Activated CD4-positive, alpha-beta T cell treated with anti-CD3 and anti-CD28 coated beads, Interleukin-2, Interleukin-6, amounts not matched to agents 100 ng/mL and 50 ng/mL, durations not matched to agents 16 hours and 8 hours (primary cell): ENCODE measurements at places on chromosomes 5 and 9.

DNA sequence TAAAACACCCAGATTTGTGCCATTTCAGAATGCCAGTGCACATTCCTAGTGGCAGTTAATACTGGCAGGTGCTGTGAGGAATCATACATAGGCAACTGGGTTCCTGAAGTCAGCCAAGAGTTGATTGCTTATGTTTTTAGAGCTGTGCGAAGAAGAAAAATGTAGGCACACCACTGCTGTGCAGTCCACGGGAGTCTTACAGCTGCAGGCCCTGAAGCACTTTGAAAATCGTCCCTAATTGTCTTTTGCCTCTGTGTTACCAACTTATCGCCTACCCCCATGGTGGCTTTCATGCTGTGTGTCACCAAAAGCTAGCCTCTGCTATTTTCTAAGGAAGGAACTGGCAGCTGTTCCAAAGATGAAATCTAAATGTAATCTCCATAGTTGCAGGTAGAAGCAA lies 263.9 kb downstream of the ARRDC3 start:
- no peak for DNase-seq

DNA sequence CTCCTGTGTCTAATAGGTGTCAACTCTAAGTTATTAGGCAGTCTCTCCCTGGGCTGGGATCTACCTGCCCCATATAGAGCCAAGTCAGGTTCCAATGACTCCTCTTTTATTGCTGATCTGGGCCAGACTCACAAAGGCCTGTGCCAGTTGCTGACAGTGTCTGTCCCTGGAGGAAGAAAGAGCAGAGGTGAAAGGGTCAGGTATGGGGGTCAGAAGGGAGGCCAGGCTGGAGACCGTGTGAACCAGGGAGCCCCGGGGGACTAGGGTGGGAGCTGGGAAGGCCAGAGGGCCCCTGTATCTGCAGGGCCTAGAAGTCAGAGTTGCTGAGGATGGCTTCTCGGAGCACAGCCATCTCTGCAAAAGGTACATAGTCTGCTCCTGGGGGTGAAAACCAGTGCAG lies 3.5 kb upstream of the HINT2 start:
- no peak for DNase-seq

- no peak for DNase-seq
These were observed 159.6 kb downstream of the MAPKAP1 start for GRCh38 chr9:125547368-125547767.

GRCh38 chr9:5441043-5441442 lies 3.3 kb upstream of the PLGRKT start:
- peak; percentile 50 for DNase-seq

DNA sequence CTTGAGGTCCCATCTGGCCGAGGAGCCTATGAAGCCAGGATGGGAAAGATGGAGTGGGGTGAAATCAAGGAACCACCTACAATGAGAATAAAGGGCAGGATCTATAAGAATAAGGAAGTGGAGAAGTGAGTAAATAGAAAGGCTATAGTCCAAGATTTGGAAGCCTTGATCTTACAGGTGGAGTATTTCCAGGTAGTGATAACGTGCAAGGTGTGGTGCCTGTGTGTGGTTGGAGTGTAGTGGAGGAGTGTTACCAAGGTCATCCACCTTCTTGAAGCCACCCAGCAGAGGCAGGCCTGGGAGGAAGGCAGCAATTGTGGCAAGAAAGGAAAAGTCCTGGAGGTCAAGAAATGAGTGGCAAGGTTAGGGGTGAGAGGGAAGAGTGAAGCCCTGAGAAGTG lies 72.9 kb downstream of the IQGAP2 start:
- DNase-seq = no peak

- no peak for DNase-seq
These were observed 154.9 kb downstream of the AUH start for GRCh38 chr9:91206806-91207205.

- no peak for DNase-seq
These were observed 44.1 kb downstream of the DPYSL3 start for GRCh38 chr5:147465747-147466146.

DNA sequence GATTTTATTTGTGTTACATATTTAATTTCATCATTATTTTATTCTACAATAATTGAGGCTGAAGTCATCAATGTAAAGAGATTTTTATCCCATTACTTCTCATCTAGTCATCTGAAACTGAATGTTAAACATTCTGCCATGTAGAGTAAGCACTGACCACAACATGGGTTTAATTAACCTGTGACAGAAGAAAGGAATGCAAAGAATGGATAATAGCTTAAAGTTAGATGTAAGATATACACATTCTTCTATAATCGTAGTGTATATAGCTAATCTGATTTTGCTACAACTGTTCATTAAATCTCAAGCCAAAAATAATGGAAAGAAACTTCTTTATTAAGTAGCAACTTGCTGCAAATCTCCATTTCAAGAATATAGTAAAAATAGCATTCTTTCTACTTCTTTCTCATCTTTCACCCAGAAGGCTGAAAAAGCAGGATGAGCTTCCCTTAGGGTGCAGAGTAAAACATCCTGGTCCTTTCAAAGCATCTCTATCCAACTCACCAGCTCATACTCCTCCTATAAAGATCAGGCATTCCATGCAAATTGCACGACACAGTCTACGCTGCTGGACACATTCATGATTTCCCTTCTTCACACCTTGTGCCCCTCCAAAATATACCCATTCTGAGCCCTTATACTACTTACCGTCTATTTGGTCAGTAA lies 115.2 kb downstream of the EFNA5 start:
- no peak for DNase-seq

DNA sequence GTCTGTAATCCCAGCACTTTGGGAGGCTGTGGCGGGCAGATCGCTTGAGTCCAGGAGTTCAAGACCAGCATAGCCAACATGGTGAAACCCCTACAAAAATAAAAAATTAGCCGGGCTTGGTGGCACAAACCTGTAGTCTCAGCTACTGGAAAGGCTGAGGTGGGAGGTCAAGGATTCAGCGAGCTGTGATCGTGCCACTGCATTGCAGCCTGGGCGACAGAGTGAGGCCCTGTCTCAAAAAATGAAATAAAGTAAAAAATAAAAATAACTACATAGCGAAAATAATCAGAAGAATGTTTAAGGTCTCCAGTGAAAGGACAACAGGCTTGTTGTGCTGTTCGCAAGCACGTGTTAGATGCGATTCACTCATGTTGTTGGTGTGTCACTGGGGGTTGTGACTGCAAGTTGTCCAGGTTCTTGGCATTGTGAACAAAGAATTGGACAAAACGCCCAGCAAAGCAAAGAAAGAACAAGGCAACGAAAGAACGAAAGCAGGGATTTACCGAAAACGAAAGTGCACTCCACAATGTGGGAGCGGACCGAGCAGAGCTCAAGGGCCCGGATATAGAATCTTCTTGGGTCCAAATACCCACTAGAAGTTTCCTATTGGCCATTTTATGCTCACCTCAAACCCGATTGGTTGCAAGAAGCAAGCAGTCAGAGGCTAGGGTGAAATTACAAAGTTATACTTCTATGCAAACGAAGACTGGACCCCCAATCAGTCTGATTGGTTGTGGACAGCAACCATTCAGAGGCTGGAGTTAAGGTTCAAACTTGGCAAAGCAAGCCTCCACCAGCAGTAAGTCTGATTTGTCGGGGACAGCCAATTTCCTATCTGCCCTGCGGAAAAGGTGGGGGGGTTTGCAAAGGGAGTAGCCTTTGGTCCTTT lies 844 bp upstream of the MCCC2 start:
- peak; percentile 27 for DNase-seq

DNA sequence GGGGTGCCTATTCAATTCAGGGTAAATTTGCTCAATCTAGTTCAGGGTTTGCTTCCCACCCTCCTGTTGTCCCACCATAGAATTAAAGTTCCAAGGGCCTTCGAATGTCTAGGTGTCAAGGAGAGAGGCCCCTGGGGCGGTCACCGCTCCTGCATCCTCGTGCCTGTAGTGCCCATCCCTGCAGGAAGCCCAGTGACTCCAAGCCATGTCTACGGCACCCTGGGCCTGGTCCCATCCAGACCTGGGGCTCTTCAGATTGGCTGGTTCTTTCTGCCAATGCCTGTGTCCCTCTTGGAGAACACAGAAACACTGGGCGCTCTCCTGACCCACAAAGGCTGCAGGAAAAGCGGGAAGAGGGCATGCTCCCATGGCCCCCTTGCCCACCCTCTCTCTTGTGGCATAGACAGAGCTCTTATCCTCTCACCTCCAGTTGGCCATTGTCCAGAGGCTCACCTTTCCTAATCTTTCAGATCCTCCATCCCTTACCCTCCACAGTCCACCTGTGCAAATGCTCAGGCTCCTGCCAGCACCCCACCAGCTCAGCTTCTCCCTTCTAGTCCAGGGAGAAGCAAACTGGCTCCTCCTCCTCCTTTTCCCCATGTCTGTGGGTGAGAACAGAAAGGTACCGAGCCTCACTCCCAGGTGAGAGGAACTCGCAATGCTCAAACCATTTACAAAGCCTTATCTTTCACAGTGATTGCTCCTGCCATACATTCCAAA lies 253.0 kb upstream of the IRX2 start:
- no peak for DNase-seq

GRCh38 chr5:170603578-170604565 lies 100.1 kb downstream of the KCNIP1 start:
- DNase-seq = peak; percentile 71
